ENCODE measurements at places on chromosomes 11 and 22.

GRCh38 chr11:69744435-69744834 is 30.7 kb downstream of the FGF4 start:
- DNase-seq, result no peak

DNA sequence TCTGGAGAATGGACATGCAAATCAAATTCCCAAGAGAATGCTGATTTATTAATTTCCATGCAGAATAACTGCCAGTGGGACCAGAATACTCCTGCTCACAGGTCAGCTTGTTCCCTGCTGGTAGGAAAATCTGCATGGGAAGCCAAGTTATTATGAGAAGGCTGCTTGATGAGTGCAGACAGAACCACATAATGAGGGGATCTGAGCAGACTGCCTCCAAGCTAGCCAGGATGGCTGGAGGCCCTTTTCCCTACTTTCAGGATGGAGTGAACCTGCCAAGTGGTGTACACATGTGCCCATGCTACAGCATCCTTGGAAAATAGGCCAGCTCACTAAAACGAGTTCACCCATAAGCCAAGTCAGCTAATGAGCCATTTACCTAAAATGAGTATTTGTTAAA is 55.2 kb upstream of the ZBED5 start:
- DNase-seq, result no peak

GRCh38 chr11:37504060-37504611 is 906.1 kb upstream of the RAG2 start:
- no peak for DNase-seq

DNA sequence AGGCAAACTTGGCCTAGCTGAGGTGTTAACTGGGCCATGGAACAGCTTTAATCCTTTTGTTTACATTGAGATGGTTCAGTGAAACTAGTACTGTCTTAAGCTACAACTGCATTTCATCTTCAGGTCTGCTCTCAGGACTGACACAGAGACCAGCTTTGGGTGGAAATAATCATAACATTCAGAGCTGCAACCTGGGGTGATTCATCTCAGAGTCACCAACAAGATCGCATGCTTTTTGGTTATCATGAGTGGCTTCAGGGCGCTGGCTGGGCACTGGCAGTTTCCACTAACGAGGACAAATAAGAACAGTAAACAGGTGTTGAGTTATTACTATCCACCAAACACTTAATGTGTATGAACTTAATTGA is 60.9 kb upstream of the PAX6 start:
- no peak for DNase-seq

DNA sequence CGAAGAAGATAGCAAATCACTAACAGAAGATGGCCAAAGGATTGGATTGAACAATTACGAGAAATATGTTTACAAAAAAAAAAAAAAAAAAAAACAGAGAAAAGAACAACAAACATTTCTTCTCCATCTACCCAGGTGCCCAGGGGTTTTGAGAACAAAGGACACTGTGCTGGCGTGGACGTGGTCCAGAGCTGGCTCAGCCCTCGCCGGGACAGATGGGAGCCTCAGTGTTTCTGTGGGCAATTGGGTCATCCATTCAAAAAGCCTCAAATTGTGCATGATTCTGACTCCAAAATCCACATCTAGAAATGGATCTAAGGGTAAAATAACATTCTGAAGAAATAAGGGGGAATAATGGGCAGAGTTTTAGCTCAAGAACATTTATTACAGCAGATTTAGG is 63.1 kb downstream of the DHCR7 start:
- DNase-seq, result no peak

GRCh38 chr11:64156235-64157011 is 9.5 kb downstream of the MACROD1 start:
- no peak for DNase-seq

GRCh38 chr11:122273476-122274191 is 157.6 kb upstream of the BLID start:
- no peak for DNase-seq

- no peak for DNase-seq
Measured at GRCh38 chr11:100098560-100098959, 588.5 kb upstream of the ARHGAP42 start.

- no peak for DNase-seq
Measured at GRCh38 chr11:124274000-124274399, 17.8 kb downstream of the OR8G5 start.

GRCh38 chr22:24225951-24226350 is 18.9 kb downstream of the GGT5 start:
- DNase-seq, result no peak

DNA sequence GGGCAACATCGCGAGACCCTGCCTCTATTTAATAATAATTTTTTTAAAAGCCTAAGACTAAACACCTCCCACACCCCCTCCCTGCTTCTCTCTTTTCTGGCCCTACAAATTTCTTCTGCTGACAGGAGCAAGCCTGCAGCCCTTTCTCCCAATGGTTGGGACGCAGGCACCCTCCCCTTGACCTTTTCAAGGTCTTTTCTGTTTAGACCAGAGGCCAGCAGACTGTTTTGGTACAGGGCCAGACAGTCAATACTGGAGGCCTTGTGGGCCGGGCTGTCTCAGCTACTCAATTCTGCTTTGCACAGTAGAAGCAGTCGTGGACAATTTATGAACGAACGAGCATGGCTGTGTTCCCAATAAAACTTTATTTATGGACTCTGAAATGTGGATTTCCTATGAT is 92.3 kb downstream of the SCN3B start:
- no peak for DNase-seq

DNA sequence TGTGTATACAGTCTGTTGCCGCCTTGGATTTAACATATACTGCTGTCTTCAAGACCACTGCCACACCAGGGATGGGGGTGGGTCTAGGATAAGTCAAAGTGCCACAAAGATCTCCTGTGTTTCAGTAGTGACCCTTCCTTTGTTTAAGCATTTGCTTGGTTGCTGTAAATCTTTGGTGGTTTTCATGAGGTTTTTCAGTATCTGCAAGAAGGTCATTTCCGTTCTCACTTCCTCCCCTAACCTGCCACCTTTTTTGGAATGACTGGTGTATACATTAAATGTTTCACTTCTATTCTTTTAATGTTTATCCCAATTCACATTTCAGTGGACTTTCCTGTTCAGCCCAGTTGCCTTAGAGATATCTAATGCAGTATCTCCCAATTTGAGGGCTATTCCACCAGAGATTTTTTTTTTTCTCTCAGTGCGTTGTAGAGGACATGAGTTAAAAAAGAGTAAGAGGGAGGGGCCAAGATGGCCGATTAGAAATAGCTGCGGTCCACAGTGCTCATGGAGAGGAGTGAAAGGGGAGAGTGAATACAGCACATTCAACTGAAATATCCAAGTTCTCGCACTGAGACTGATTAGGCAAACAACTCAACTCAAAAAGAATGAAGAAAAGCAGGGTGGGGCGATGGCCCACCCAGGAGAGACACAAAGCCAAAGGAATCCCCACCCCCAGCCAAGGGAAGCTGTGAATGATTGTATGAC is 43.2 kb downstream of the USP47 start:
- no peak for DNase-seq

DNA sequence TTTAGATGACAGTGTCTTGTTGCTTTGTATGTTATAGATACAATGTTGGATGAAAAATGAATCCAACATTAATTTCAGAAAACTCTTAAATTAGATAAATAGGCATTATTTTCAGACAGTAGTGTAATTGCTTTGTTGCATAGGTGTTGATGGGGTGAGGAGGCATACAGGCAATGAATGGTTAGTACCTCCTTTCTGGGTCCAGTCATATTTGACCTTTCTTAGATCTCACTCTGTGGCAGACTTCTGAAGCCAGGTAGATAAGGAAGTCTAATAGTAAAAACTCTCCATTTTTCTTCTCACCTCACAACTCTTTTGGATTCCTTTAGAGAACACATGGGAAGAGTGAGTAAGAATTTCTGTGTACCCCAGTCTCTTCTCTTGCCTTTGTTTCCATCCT is 31.8 kb downstream of the BIRC2 start:
- DNase-seq, result no peak

DNA sequence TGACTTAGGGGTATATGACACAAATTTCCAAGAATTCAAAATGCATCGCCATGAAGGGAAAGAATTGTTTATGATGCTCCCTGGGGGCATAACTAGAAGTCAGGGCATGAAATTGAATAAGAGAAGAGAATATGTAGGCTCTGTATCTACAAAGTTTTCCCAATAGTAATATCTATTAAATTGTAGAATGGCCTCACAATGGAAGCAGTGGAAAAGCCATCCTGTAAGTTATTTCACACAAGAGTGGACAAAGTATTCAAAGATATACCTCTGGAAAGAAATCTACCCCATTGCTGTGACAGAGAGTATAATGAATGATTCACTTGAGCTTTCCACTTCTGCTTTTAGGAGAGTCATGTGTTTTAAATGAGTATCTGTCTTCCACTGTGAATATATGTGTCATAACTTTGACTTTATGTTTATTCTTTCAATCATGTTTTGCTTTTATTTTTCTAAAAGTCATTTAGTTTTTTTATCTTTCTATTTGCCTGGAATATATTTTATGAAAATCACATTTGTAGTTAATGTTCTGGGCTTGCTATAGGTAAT is 65.7 kb upstream of the DDI1 start:
- DNase-seq, result no peak

DNA sequence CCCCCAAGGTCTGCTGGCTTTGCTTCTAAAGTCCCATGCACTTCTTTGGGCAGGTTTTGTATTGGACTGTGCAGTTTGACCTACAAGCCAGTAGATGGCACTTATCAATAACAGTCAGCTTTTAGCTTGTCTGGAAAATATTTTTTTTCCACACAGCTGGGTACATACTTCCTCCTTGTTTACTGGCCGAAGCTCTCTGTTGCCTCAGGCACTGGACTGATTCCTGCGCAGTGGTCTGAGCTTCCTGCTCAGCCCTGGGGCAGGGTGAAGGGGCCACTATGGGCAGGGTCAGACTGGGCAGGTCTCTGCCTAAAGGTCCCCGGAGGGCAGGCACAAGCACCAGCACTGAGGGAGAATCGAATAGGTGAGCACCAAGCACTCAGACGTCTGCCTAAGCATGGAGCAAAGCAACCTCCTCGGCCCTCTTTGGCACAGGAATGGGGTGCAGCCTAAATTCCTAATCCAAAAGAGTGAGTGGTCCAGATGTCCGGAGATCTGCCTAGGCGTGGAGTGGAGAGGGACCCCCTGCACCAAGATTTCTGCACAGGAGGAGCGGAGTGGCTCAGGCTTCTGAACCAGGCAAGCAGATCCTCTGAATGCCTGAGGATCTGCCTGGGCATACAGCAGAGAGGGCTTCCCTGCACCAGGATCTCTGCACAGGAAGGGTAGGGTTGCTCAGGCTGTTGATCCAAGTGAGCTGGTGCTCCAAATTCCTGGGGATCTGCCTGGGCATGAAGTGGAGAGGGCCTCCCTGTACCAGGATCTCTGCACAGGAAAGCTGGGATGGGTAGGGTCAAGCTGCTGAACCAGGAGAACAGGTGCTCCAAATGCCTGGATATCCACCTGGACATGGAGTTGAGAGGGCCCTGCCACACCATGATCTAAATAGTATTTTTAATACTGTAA is 105.9 kb upstream of the C11orf58 start:
- no peak for DNase-seq

- DNase-seq, result no peak
Measured at GRCh38 chr11:45289369-45289768, 3.2 kb upstream of the SYT13 start.
